H9 (cell line): ENCODE measurements at places on chromosomes 2 and 18. TPM values are rescaled to one million over a fixed set of nuclear protein-coding genes. Genes with fewer than 3 reads are reported as not detected.

DNA sequence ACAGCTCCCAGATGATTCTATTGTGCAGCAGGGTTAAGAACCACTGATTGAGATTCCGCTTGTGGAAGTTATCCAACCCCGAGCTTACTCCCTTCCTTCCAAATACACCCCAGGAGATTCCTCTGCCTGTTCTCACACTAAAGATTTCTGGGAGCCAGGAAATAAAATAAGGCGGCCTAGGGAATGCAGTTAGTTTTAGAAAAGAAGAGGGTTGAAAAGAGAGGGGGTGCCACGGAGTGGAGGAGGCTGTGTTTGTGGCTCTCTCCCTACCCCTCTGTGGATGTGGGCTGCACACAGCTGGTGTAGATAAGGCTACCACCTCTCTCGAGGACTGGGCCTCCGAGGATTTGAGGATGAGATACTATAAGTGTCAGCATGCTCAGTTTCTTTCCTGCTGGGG, 25.1 kb upstream of the SP3 start:
- no peak for DNase-seq

DNA sequence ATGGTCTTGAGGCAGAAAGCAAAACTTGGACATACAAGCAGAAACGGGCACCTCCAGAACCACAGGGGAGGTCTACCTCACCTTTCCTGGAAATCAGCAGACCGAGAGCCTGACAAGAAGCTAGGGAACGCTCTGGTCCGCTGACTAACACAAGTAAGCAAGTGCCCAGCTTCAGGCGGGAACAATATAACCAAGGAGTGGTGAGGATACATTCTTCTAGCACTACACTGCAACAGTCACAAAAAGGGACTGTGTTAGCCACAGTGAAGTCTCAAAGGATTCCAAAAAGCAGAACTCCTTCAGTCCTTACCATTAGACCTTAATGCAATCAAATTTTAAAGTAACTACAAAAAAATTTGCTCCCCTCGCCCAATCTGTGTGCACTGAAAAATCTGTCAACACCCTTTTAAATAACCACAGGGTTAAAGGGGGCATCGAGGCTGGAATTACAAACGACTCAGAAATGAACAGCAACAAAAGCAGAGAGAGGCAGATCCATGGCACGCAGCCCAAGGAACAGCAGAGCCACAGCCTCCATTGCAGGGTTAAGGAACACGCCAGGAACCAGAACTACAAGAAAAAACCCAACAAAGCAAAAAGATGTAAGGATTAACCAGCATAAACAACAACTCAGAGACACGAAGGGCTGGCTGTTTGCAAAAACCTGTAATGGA, 7.1 kb downstream of the THAP4 start:
- DNase-seq: no peak

- no peak for DNase-seq
These were observed 20.3 kb downstream of the TBR1 start for GRCh38 chr2:161436411-161436810.

DNA sequence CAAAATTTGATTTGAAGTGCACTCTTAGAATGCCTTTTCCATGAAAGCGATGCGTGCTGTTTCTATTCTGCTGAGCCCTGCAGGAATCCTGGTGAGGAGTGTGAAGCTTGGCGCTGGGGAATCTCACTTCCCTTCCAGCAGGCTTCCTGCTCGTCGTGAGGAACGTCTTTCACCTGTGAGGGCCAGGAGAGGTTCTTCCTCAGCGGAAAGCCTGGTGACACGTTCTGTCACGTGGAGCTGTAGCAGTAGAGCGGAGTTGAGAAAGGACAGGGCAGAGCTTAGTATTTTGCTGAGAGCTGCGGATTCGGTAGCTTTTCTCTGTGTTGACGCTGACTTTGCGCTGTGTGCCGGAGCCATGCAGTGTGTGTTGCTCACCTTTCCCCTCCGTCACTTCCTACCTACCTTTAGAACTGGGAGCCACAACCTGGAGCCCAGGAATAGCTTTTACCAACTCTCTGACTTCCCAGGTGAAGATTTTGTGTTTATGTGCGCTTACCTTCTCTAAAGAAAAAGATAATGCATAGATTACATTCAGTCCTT, 294.8 kb downstream of the PTGR3 start:
- no peak for DNase-seq

DNA sequence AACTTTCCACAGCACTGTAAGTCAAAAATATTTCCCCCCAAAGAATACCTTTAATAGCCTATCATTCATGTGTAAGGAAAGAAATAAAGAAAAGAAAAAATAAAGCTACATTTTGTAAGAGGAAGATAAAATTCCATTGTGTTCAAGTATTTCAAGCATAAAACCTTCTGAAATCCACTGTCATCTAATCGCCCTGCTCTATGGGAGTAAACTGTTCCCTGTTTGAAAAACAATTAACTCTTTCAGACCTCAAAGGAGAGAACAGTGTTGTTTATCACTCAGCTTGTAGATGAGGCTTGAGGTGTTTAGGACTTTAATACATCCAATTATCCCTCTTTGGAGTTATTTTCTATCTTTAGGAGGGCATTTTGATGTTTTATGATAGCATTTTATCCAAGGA, 112.2 kb upstream of the REG3G start:
- DNase-seq: no peak

DNA sequence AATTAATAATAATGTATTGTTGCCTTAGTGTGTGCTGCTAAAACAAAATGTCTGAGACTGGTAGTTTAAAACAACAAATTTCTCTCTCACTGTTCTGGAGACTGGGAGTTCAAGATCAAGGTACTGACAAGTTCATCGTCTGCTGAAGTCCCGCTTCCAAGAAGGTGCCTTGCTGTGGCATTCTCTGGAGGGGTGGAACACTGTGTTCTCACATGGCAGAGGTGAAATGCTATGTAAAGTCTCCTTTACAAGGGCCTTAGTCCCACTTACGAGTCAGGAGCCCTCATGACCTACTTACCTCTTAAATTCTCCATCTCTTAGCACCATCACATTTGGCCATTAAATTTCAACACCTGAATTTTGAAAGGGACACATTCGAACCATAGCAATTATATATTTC, 299.2 kb upstream of the RBMS1 start:
- DNase-seq: no peak

- DNase-seq: no peak
These were observed 12.9 kb downstream of the RAMP1 start for GRCh38 chr2:237872178-237872887.

DNA sequence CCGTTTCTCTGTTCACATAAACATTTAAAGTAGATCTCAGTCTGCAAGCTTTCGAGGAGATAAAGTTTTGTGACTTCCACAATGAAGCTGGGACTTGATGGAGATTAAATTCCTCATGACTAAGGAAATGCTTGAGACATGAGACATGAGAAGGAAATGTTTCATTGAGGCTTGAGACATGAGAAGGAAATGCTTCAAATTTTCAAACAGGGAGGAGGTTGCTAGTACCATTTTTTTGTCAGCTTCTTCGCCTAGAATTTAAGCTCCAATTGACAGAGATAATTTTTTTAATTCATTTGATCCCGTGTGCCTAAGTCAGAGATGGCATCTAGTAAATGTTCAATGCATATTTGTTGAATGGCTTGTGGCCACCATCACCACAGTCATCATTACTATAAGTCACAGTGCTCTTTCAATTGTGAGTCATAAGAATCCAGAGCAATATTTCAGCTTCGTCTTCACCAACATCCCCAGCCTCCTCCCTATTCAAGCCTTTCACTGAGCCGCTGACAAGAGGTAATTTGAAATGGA, 543 bp upstream of the MARCHF4 start:
- DNase-seq: no peak

GRCh38 chr2:195649629-195650190, 7.3 kb upstream of the SLC39A10 start:
- DNase-seq: no peak

Gene SIX2
- total RNA-seq: 0.15 TPM in 1 of 2 replicates, not detected in the other

Gene KCNS3
- 7.2 and 8.0 TPM in 2 replicates for total RNA-seq

Gene SKOR2
- 0.18 and 0.24 TPM in 2 replicates for total RNA-seq

- DNase-seq: no peak
These were observed 34.8 kb downstream of the PTPRM start for GRCh38 chr18:7601936-7602335.

Gene CDH19
- not detected in 2 replicates for total RNA-seq

Gene PLB1
- 0.42 TPM in 1 of 2 replicates, not detected in the other for total RNA-seq

DNA sequence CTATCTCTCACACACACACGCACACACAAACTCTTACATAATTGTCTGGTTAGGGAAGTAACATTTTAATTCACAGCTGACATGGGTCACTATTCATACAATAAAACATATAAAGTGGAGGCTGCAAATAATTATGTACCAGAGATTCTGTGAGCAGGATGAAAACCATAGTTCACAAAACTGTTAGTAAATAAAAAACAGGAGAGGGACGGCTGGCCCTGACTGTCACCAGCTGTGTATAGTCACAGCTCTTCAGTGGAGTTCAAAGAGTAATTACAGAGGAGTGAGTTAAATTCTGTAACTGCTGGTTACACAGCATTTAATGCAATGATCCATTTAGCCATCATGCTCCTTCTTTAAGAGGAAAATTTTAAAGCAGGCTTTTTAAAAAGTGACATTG, 76.9 kb downstream of the NRXN1 start:
- DNase-seq: no peak

GRCh38 chr2:31216734-31217133, 581 bp downstream of the CAPN14 start:
- DNase-seq: peak; percentile 9

Gene DLGAP1
- 20.0 and 23.2 TPM in 2 replicates for total RNA-seq

DNA sequence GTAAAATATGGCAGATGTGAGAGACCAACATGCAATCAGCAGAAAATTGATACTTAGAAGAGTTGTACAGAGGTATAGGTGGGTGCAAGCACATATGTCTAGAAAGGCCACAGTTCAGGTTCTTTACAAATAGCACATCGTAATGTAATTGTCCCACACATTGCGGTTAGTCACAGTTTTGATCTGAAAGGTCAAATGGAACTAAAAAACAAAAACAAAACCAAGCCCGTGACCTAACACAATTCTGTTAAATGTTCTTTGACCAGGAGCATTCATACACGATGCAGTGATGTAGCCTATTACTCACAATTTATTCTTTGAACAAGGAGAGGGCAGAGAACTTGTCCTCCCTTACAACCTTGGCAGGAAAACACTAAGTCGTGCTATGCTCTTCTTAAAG, 108.9 kb upstream of the MAP4K3 start:
- DNase-seq: no peak

Gene ARID5A
- 3.8 and 4.5 TPM in 2 replicates for total RNA-seq
